ENCODE measurements at places on chromosomes 6 and 20.

GRCh38 chr20:63466250-63466825 lies 6.1 kb downstream of the KCNQ2 start:
- no peak for DNase-seq

DNA sequence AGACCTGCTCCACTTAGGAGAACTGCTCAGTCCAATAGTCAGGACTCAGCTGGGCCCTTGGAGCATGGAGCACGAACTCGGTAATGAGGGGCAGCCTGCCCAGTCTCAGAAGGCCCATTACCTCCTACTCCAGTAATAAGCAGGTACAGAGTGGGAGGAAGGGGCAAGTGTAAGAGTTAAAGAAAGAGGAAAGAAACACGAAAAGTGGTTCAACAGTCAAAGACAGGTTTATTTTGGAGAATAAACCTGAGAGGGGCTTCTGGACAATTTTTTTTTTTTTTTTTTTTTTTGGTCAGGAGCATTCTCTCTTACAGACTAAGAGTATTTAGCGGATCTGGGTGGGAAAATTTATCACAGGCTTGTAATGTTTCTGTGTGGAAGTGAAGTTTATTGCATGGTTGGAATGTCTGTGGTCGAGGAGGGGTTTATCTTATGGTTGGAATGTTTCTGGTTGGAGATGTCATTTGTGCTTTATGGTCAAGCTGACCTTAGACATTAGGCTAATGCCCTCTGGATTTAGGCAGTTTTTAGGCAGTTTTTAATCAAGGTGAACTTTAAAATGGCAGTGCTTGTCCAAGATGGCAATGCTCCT lies 340.1 kb downstream of the BCKDHB start:
- no peak for DNase-seq

- no peak for DNase-seq
Observed at GRCh38 chr6:113511100-113511499, 346.0 kb upstream of the MARCKS start.

DNA sequence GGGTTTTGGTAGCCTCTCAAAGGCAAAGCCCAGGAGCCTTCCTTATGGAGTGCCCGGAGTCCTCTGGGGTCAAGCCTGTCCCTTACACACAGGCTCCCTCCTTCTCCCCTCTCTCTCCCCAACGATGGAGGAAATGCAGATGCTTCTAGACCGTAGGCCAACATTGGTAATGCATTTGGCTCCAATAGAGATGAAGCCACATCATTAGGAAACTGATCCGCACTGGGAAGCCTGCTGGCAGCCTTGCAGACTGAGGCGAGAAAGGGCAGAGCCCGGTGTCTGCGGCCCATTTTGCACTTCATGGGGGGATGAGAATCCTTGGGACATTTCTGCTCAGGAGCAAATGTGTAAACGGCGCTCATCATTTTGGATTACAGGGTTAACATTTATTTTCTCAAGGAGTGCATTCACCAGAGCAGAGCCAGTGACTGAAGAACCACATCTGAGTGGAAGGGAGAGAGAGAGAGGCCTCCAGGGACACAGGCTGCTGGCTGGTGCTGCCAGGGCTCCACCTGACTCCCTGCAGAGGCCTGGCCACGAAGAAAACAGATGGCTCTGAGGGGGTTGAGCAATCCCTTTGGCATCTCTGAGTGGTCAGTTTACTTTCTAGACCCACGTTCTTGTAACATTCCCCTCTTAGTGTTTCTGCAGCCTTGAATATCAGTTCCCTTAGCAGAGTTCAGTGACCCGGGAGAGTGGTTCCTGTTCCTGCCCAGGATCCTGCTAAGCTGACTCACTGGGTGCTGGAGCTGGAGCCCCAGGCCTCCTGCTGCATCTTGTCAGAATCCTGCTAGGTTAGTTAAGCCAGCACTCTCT lies 4.4 kb upstream of the CST3 start:
- DNase-seq = no peak

DNA sequence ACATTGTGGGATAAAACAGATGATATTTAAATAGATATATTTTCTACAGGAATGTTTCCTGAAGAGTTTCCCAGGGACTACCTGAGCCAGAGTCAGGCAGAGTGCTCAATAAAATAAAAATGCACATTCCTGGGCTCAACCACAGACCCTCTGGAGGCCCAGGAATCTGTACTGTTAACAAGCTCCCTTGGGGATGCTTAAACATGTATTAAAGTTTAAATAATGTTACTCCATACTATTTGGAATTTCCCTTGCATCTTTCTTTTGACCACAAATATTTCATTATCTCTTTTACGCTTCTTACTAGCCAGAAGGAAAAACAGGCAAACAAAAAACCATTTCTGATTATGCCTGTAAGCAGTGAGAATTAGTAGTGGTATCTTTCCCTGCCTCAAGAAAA lies 42.3 kb downstream of the GPR63 start:
- no peak for DNase-seq

GRCh38 chr6:16644540-16645250 lies 116.6 kb downstream of the ATXN1 start:
- no peak for DNase-seq

GRCh38 chr6:6006428-6007365 lies at the start of gene NRN1:
TSS of gene NRN1 (minus strand) at chr6:6006925. CDS start at chr6:6006749, 176 bp downstream.
- DNase-seq = no peak

- DNase-seq = no peak
Observed at GRCh38 chr6:89311853-89312531, 3.1 kb downstream of the GABRR2 start.

DNA sequence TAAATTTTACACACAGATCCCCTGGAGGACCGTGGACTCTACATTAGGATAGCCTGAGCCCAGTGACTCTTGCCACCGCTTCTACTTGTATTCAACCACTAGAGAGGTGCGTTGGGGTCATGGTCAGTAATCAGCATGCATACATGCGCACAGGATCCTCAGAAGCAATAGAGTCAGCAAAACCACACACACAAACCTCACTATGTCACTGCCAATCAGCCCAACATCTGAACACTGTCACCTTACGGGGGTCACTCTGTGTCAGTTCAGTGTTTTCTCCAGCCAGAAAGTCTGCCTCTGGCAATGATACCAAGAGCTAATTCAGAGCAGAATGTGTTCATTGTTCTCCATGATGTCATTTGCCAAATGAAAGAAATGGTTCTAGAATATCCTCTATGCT lies 225.3 kb downstream of the KHDC1L start:
- DNase-seq = no peak

DNA sequence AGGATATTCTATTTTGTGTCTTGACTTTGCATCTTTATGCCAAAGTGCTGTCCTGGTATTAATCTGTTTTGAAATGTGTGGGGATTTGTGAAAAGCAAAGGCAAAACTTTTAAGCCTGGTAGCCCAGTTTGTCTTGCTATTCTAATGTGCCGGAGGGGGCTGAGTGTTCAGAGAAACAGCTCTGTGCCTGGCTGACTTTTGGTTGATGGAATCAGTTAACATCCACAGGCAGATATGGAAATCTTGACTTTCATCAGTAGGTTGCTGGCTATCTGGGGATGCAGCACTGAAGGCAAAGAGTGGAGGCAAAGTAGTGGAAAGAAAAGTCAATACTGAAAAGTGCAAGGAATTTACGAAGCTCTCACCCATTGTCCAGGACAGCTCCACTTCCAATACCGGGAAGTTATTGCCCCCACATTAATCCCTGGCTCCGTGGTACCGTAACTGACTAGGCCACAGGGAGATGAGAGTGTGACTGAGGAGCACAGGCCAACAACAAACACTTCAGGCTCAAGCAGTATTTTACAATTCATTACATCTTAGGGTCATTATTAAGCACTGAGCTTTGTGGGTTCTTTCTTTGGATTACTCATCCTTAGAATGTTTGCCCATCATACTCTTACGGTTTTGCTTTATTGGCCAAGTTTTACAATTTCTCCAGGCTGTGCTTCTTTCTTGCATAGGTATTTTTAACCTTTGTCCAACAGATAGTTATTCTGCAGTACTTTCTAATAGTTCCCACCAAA lies 164.6 kb downstream of the MTFR2 start:
- DNase-seq = no peak

GRCh38 chr6:105746130-105746505 lies 340.0 kb upstream of the PRDM1 start:
- no peak for DNase-seq

DNA sequence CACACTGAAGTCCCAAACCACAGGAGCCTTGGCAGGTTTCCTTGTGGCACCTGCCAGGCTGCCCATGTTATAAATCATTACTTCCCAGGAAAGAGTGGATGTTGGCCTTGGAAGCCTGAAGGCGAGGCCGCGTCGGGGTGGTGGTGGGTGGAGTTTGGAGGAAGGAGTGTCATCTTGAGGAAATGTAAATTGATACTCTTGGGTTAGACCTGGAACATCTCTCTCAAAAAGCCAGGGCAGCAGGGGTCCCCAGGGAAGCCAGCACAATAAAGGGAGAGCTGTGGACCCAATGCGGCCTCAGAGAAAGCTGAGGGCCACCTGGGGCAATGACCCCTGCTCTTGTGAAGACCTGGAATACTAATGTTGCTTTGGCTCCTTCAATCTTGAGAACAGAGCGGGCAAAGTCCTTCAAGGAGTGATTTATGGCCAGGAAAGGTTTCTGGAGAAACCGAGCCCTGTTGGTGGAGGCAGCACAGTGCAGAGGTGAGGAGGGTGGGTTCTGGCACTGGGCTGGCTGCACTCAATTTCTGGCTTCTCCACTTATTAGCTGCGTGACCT lies 26.3 kb upstream of the TRAF3IP2 start:
- no peak for DNase-seq

- DNase-seq = no peak
Observed at GRCh38 chr20:17662333-17663039, 19.6 kb downstream of the RRBP1 start.

- no peak for DNase-seq
Observed at GRCh38 chr6:5619249-5619648, 357.9 kb downstream of the FARS2 start.

GRCh38 chr6:5499644-5500306 lies 238.5 kb downstream of the FARS2 start:
- DNase-seq = no peak

DNA sequence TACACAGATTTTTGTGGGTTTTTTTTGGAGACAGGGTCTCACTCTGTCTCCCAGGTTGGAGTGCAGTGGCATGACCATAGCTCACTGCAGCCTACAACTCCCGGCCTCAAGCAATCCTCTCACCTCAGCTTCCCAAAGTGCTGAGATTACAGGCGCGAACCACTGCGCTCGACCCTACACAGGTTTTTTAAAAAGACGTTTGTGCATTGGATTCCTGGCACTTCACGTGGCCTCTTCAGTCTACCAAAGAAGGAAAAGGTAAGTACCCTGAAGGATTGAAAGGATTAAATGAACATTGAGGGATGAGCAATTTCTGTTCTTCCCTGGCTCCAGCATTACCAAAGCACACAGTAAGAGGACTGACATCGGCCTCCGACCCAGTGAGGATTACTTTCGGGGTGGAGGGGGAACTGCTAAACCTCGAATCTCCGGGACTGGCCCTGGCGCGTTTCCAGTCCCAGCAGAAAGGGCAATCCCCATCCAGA lies 556 bp upstream of the YWHAB start:
- DNase-seq = no peak
